Activated CD4-positive, alpha-beta T cell treated with anti-CD3 and anti-CD28 coated beads for 36 hours (primary cell): ENCODE measurements at places on chromosomes 1 and 21.

DNA sequence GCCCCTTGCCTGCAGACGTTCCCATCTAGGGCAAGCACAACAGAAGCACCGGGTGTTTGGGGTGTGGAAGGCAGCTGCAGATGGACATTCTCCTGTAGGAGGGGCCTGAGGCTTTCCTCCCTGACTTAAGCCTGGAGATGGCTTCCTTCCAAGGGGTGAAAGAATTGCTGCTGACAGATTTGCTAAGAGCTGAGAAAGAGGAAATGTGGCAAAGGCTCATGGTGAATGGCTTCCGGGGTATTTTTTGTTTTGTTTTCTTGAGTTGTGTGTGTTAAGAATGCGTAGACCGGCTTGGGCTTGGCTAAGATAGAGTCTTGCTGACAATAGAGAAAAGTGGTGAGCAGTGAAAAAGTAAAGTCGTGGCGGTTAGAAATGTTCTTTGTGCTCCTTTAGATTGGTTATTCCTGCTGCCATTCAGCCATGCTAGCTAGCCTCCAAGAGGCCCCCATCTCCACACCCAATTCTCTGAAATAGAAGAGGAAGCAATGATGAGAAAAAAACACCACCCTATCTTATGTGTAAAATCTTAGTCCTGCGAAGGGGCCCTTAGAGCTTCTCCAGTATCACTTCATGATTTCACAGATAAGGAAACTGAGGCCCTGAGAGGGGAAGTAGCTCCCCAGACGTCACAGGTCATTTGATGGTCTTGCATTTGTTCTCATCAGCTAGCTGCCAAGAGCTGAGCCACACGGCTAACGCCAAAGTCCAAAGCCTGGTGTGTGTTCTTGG, 36.9 kb downstream of the EIF2D start:
- peak; percentile 53 for DNase-seq

DNA sequence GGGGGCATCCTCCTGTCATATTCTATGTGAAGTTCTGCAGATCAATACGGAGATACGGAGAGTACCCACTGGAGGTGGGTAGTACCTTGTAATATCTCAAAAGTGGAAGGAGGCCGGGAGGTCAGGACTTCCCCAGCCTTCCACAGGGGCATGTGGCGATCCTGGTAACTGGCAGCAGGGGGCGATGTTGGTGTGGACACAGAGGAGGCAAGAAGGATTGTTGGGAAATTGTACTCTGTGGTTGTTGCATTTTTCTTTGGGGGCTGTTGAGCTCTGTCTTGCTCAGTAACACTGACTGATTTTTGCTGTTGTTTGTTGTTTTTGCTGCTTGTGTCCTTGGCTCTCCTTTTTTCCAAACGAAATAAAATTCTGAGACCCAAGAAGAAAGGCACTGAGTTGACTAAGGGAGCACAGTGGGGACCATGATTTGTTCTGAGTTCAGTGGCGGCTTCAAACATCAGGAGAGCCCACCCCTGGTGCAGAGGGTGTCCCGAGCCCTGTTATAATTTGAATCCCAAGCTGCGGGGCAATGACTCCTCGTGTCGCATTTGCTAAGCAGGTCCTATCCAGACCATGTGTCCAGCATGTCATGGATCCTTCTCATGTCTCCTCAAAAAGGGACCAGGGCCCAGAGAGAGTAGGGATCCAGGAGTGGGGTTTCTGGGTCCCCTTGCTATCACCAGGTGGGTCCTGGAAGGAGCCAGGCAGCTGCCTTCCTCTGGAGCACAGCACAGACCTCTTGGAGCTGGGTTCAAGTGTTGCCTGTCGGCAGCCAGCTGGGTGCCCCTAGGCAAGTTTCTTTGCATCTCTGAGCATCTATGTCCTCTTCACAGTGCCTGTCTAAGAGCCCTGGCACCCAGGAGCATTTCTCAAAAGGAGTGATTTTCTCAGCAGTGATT, 22.8 kb downstream of the LHX4 start:
- DNase-seq, result peak; percentile 87

DNA sequence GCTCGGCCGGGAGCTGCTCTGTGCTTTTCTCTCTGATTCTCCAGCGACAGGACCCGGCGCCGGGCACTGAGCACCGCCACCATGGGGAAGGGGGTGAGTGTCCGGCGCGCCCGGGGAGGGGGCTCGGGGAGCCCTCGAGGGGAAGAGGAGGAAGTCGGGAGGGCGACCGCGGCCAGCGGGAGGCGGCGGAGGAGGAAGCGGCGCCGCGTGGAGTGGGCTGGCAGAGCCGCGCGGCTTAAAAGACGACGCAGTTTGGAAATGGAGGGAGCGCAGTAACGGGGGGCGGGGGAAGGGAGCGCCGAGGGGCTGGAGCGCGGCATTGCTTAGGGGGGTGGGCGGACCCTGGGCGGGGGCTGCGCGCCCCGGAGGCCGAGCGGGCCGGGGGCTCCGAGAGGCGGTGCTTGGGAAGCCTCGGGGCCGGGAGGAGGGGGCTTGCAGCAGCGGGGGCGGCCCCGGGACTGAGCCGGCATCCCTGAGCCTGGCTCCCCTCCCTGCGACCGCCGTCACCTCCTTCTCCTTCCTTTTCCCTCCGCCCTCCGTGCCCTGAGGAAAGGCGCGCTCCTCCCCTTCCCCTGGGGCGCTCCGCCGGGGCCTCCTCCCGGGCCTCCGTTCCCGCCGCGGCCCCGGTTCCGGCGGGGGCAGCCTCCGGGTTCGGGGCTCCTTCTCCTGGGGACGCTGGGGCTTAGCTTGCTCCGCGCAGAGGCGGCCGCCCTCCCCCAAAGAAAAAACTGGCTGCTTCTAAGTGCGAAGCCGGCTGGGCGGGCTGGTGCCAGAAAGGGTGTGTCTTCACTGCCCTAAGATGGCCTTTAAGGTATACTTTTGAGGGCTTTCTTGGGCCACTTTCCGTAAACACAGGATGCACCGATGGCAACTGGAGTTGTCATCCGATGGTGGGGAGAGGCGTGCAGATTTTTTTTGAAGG, 648 bp downstream of the ATP1A1 start:
- peak; percentile 77 for DNase-seq

- DNase-seq, result peak; percentile 87
These were observed 16.6 kb downstream of the RHBG start for GRCh38 chr1:156385534-156386031.

DNA sequence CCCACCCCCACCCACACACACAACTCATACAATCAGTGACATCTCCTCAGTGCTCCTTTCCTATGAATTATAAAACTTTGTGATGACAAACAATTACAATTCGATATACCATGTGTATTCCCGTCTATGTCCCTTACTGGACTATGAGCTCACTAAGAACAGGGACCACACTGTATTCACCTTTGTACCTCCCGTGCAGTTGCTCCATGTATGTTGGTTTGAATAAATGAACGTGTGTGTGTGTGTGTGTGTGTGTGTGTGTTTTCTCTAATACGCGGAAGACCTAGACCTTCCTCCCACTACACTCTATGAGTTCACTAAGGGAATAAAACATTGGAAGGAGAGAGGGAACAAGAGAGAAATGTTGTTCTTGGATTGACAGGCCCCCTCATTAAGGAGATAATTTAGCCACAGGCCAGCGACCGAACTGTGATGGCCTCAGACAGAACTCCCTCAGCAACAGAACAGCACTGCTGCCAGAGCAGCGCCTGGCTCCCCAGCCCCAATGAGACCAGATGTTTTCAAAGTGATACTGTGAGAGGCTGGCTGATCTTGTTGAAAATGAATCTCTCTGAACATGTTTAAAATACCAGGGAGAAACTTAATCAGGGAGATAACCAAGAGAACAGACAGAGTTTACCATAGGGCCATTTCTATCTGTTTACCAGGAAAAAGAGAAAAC, 21.7 kb downstream of the BCAR3 start:
- DNase-seq, result no peak

DNA sequence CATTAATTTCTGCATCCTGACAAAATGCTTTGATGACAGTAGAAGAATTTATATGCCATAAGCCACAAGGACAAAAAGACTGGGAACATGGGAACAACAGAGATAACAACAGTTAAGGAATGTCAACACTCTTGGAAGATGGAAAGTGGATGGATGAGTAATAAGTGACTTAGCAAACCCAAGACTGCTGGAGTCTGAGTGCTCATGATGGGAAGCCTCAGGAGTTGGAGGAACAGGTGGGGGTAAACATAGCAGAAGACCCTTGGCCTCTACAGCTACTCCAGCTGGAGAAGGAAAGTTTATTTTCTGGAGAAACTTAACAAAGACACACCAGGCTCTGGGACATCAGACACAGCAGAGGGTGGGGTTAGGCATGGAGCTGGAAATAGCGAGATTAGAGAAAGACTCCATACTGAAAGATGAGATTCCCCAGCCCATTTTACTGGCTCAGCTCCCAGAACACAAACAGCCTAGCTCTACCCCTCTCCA, 13.6 kb downstream of the G0S2 start:
- DNase-seq, result no peak

GRCh38 chr1:29912425-29912824, 676.1 kb downstream of the PTPRU start:
- DNase-seq, result peak; percentile 9

DNA sequence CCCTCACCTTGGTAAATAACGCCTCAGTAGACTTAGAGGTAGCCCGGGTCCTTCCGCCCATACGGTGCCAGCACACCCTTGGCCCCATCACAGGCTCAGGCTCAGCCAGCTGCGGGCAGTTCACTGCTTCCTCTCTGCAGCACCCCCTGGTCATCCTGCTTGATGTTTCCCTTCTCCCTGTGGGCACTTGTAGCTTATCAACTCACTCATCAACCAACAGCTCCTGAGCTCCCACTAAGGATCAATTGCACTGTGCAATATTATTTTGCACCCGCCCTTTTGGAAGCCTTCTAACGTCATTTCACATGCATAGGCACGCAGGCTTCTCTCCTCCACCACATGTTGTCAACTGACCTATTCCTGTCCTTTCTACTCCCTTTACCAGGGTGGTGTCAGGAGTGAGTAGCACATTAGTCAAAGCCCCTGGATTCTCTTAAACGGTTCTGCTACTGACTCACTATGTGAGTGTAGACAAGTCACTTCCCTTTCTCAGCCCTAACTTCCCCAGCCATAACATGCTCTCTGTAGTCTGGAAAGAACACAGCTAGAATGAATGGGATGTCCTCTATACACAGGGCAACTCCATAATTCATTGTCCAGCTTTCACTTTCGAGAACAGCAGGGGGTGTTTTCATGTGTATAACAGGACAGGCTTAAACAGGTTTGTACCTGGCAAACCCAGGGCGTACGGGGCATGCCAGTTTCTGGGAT, 47.1 kb upstream of the IRF2BP2 start:
- peak; percentile 47 for DNase-seq

GRCh38 chr21:40457741-40458140, 389.2 kb downstream of the DSCAM start:
- DNase-seq, result no peak

- DNase-seq, result no peak
These were observed 446.0 kb downstream of the PCP4 start for GRCh38 chr21:40313260-40313659.

- no peak for DNase-seq
These were observed 13.5 kb upstream of the ATP2B4 start for GRCh38 chr1:203612932-203613682.

GRCh38 chr21:44500111-44500510, 39.9 kb downstream of the KRTAP10-1 start:
- DNase-seq, result no peak

DNA sequence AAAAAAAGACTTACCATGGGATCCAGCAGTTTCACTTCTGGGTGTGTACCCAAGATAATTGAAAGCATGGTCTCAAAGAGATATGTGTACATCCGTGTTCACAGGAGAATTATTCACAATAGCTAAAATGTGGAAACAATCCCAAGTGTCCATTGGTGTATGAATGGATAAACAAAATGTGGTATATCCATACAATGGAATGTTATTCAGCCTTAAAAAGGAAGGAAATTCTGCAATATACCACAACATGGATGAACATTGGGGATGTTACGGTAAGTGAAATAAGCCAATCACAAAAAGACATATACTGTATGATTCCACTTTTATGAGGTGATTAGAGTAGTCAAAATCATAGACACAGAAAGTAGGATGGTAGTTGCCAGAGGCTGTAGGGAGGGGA, 7.0 kb upstream of the TUT4 start:
- no peak for DNase-seq

GRCh38 chr1:101316799-101317198, 80.0 kb downstream of the S1PR1 start:
- DNase-seq, result no peak

- DNase-seq, result no peak
These were observed 10.2 kb downstream of the RPS6KC1 start for GRCh38 chr1:213061263-213061662.

GRCh38 chr1:218878369-218878768, 295.3 kb upstream of the LYPLAL1 start:
- no peak for DNase-seq

GRCh38 chr1:7068552-7068951, 283.3 kb downstream of the CAMTA1 start:
- DNase-seq, result no peak

- DNase-seq, result no peak
These were observed 5.2 kb downstream of the TXLNA start for GRCh38 chr1:32184650-32185049.

DNA sequence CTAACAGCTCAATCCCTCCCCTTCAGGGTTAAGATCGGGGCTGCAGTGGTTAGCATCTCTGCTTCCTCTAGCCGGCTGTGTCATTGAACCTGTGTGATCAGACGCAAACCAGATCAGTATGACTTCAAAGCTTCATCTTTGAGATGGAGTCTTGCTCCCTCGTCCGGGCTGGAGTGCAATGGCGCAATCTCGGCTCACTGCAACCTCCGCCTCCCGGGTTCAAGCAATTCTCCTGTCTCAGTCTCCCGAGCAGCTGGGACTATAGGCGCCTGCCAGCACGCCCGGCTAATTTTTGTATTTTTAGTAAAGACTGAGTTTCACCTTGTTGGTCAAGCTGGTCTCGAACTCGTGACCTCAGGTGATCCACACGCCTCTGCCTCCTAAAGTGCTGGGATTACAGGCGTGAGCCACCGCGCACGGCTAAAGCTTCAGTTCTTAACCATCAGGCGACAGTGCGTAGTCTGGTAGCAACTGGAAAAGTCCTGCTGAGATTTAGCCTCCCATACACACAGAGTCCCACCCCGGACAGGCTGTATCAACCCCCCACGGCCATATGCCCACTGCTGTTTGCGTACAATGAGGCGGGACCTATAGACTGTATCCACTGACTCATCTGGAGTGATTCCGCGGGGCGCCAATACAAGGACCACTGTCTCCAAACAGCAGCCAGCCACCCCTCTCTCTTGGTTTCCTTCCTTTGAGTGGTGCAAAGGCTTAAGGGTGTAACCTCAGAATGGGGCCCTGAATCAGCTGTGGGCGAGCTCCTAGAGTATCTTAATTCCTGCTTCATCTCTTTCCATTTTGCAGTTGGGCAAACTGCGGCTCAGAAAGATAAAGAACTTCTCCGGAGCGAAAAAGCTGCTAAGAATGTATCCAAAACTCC, 23.3 kb downstream of the CELA3A start:
- DNase-seq, result peak; percentile 87
